Pancreas (tissue), 10 donors: ENCODE measurements at places on chromosomes 16 and 17. TPM values are rescaled to one million over a fixed set of nuclear protein-coding genes. Genes with fewer than 3 reads are reported as not detected.

The KRTAP1-1 gene
- not detected for polyA plus RNA-seq

The MYCBPAP gene
- 1.1 TPM for polyA plus RNA-seq

The DCXR gene
- 108 TPM for polyA plus RNA-seq

The MRPL27 gene
- polyA plus RNA-seq = 84.5 TPM

The KRT33B gene
- not detected for polyA plus RNA-seq

The TEX14 gene
- 0.30 TPM for polyA plus RNA-seq

The ADAP2 gene
- polyA plus RNA-seq = 2.7 TPM

The FBXW10B gene
- polyA plus RNA-seq = 0.53 TPM

The HOXB13 gene
- not detected for polyA plus RNA-seq

The NTN1 gene
- polyA plus RNA-seq = 2.3 TPM

The CHMP1A gene
- polyA plus RNA-seq = 54.2 TPM

The HOXB9 gene
- polyA plus RNA-seq = not detected

The FBXO39 gene
- polyA plus RNA-seq = not detected

The CA7 gene
- not detected for polyA plus RNA-seq

The TMED6 gene
- polyA plus RNA-seq = 45.5 TPM

The SLC12A3 gene
- 0.05 TPM for polyA plus RNA-seq

The ACAP1 gene
- polyA plus RNA-seq = 2.9 TPM

The HCRT gene
- polyA plus RNA-seq = not detected

The MSI2 gene
- 10.4 TPM for polyA plus RNA-seq

The KREMEN2 gene
- polyA plus RNA-seq = 0.27 TPM

The TEDC2 gene
- 1.1 TPM for polyA plus RNA-seq

The TNS4 gene
- not detected for polyA plus RNA-seq

The TPSD1 gene
- polyA plus RNA-seq = 0.26 TPM

The TOX3 gene
- 1.1 TPM for polyA plus RNA-seq

The ALOX15B gene
- polyA plus RNA-seq = 0.05 TPM

The WNK4 gene
- polyA plus RNA-seq = 4.7 TPM

The CCDC102A gene
- 3.5 TPM for polyA plus RNA-seq

The ARHGAP44 gene
- polyA plus RNA-seq = 3.5 TPM

The CETP gene
- 0.26 TPM for polyA plus RNA-seq

The CDH8 gene
- polyA plus RNA-seq = 0.05 TPM

The KRTAP4-5 gene
- not detected for polyA plus RNA-seq

The GAST gene
- not detected for polyA plus RNA-seq

The GPS1 gene
- polyA plus RNA-seq = 149 TPM

The ABCA6 gene
- 3.5 TPM for polyA plus RNA-seq

The TNFSF13 gene
- 16.9 TPM for polyA plus RNA-seq

The SDR42E2 gene
- polyA plus RNA-seq = 0.07 TPM

The PYCARD gene
- 13.9 TPM for polyA plus RNA-seq

The COG4 gene
- polyA plus RNA-seq = 56.4 TPM

The CD300H gene
- not detected for polyA plus RNA-seq

The CORO1A gene
- 14.9 TPM for polyA plus RNA-seq

The GPR139 gene
- not detected for polyA plus RNA-seq

The PPP1R9B gene
- polyA plus RNA-seq = 29.2 TPM

The BAIAP2 gene
- polyA plus RNA-seq = 11.6 TPM

The CACNA1H gene
- 20.5 TPM for polyA plus RNA-seq

The XYLT1 gene
- 1.8 TPM for polyA plus RNA-seq

The MGAT5B gene
- polyA plus RNA-seq = 1.2 TPM

The GPR142 gene
- 2.8 TPM for polyA plus RNA-seq

The PDP2 gene
- polyA plus RNA-seq = 1.6 TPM

The PRCD gene
- polyA plus RNA-seq = 7.3 TPM

The HBA2 gene
- polyA plus RNA-seq = 6.1 TPM

The HEXD gene
- polyA plus RNA-seq = 175 TPM

The NFATC2IP gene
- 20.6 TPM for polyA plus RNA-seq

The GPRC5C gene
- 68.0 TPM for polyA plus RNA-seq

The RAD51C gene
- polyA plus RNA-seq = 7.9 TPM

The HSD17B2 gene
- 33.1 TPM for polyA plus RNA-seq

The DRC7 gene
- 2.0 TPM for polyA plus RNA-seq

The IL34 gene
- 2.7 TPM for polyA plus RNA-seq

The IFI35 gene
- 20.2 TPM for polyA plus RNA-seq
